ENCODE measurements at places on chromosomes 12 and 14. TPM values are rescaled to one million over a fixed set of nuclear protein-coding genes. Genes with fewer than 3 reads are reported as not detected.

The TTC6 gene
- total RNA-seq, result not detected

DNA sequence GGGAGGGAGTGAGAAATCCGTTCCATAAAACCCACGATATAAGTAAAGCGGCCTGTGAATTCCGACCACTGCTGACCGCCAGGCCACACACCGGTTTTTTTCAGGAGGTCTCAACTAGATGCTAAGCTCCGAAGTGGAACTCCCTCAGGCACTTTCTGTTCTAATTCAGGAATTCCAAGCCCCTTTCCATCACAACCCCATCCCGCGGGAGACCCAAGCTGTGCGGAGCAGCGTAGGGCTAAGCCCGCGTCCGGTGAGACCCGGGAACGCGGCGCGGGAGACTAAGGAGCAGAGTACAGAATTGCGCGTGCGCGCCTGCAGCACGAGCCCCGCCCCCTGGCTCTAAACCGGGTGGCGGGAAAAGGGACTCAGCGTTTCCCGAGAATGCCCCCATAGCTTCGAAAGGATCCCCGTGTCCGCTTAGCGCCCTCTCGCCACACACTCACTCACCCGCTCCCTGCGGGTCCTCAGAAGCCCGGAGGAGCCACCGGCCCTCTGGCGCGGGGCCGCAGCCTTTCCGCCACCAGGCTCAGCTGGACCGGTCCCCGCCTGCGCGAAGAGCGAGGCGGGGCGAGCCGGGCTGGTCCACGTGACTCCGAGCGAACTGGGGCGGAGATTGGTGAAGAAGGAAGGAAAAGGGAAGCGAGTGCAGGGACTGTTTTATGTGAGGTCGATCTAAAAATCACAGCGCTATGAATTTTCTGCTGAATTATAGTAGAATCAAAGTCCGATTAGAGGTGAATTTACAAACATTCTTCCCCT lies at the start of gene TIMELESS:
TIMELESS (minus strand) TSS at position 567 of the 762 bp plus-strand sequence. CDS start 15,256 bp downstream, outside the sequence.
- DNase-seq, result peak; percentile 92
- peak within 1 kb of the TSS; percentile 93 for H3K27ac ChIP-seq
- no peaks in the 10 kb centered on the region for H3K27me3 ChIP-seq
- H3K36me3 ChIP-seq, result peaks cover 15% of the 10 kb centered on the region
- peaks cover 18% of the 10 kb centered on the region for H3K4me1 ChIP-seq

The RIMKLB gene
- total RNA-seq, result 4.9 TPM

GRCh38 chr12:91327131-91327530 lies 144.5 kb upstream of the DCN start:
- H3K27ac ChIP-seq, result no peak overlapping the region
- no peak for DNase-seq
- no peaks in the 10 kb centered on the region for H3K36me3 ChIP-seq
- peaks cover 5% of the 10 kb centered on the region for H3K27me3 ChIP-seq
- H3K4me1 ChIP-seq, result no peaks in the 10 kb centered on the region

DNA sequence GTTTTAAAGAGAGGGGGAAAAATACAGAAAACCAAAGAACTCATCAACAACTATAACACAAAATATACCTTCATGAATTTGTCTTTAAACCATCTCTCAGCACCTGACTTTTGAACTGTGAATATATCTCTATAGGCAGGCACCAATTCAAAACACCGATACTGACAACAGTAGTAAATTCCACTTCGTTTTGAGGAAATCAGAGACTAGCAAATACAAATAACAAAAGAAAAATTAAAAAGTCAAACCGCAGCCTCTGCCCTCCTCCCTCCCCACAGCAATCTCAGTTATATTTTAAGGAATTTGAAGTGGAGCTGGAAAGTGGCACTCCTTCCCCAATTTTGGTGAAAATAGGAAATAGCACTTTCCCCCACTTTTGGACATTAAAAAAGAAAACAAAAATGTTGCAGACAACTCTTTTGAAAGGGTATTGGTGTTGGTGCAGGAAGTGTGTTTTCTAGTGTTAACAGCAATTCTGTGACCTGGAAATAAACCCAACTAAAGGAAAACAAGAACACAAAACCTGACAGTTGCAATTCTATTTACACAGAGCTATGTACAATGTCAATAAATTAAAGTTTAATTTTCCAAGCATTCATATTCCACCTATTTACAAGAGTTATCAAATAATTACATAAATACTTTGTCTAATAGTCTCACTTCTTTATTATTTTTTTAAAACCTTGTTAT lies 13.5 kb downstream of the TBX3 start:
- no peak for DNase-seq
- no peak overlapping the region for H3K4me3 ChIP-seq
- H3K36me3 ChIP-seq, result no peaks in the 10 kb centered on the region
- H3K27ac ChIP-seq, result no peak overlapping the region

GRCh38 chr12:19800884-19801283 lies 361.6 kb downstream of the AEBP2 start:
- H3K4me3 ChIP-seq, result no peak overlapping the region
- H3K27ac ChIP-seq, result peak overlapping the region; percentile 1
- DNase-seq, result no peak
- H3K36me3 ChIP-seq, result no peaks in the 10 kb centered on the region
- H3K4me1 ChIP-seq, result peaks cover 26% of the 10 kb centered on the region

DNA sequence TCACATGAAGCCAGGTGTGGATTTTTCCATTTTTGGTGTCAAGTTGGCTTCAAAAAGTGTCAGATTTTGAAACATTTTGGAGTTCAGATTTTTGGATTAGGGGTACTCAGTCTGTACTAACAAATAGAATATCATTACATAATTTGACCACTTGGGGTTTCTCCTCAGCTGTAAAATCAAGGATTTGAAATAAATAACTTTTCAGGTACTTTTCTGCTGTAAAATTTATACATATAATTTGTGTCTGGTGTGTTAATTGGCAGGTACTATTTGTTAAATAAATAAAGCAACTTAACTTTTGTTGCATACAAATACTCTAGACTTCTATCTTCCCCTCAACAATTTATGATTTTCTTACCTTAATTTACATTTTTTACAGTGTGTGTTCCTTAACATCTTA lies 234.1 kb upstream of the PRICKLE1 start:
- H3K36me3 ChIP-seq, result no peaks in the 10 kb centered on the region
- no peak for DNase-seq
- H3K27me3 ChIP-seq, result no peaks in the 10 kb centered on the region
- no peaks in the 10 kb centered on the region for H3K4me1 ChIP-seq
- H3K27ac ChIP-seq, result no peak overlapping the region

- peaks cover 33% of the 10 kb centered on the region for H3K36me3 ChIP-seq
- no peaks in the 10 kb centered on the region for H3K4me1 ChIP-seq
- no peaks in the 10 kb centered on the region for H3K27me3 ChIP-seq
- DNase-seq, result no peak
- no peak overlapping the region for H3K4me3 ChIP-seq
Measured at GRCh38 chr12:26918321-26919215, 19.2 kb downstream of the INTS13 start.

DNA sequence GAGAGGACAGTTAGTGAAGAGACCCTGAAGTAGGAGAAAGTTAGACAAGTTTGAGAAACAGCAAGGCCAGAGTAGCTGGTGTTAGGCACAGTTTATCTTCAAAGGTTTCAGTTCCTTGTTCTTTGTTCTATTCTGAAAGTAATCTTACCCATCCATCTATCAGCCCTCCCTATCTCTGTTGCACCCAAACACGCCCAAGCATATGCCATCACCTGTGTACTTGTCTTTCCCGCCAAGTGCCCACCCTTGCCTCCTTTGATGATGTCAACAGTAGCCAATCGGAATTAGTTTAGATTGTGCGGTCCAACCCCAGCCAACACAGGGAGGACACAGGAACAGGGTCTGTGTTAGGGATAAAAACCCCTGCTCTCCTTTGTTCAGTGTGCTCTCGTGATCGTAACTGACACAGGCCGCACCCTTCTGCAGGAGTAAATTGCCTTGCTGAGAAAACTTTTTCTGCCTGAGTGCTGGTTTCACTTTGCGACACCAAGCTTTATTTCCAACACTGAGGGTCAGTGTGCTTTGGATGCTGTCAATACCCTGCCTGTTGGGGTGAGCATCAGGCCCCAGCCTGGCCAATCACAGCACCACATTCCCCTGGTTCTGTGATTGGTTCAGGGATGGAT lies 4.7 kb upstream of the TMEM229B start:
- H3K4me1 ChIP-seq, result peaks cover 15% of the 10 kb centered on the region
- no peak overlapping the region for H3K4me3 ChIP-seq
- H3K36me3 ChIP-seq, result peaks cover 10% of the 10 kb centered on the region
- no peak overlapping the region for H3K27ac ChIP-seq
- no peak for DNase-seq

The ERBB3 gene
- total RNA-seq, result 0.86 TPM

DNA sequence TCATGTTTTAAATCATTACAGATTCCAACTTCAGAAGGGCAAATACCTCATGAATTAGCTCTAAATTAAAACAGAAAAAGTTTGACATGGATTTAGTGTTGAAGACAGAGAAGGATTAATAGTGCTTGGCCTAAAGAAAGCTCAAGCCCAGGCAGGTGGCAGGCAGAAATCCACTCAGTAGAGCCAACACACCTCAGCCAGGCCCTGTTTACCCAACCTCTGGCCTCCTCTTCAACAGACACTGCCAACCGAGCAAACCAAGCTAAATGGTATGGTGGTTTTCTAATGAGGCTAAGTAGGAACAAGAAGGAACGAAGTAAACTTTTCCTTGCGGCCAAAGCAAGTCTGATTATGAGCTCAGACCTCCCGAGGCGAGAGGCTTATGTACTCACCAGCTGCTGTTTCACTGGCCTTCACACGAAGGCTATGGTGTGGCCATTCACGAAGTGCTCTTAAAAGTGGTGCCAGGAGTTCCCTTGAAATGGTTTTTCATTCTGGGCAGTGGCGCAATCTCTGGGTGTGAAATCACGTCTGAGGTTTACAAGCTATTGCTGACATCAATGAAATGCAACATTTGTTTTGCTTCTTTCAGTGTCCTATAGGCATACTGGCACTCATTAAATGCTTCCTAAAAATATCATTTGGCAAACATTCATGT lies 124.1 kb upstream of the LGR5 start:
- no peaks in the 10 kb centered on the region for H3K4me1 ChIP-seq
- peaks cover 2% of the 10 kb centered on the region for H3K36me3 ChIP-seq
- DNase-seq, result no peak
- H3K4me3 ChIP-seq, result no peak overlapping the region
- no peak overlapping the region for H3K27ac ChIP-seq
- no peaks in the 10 kb centered on the region for H3K27me3 ChIP-seq

- H3K27me3 ChIP-seq, result peaks cover 43% of the 10 kb centered on the region
- no peak for DNase-seq
- no peak overlapping the region for H3K27ac ChIP-seq
- H3K36me3 ChIP-seq, result no peaks in the 10 kb centered on the region
Measured at GRCh38 chr12:52258335-52258901, 16.0 kb upstream of the KRT86 start.

- H3K27me3 ChIP-seq, result no peaks in the 10 kb centered on the region
- no peaks in the 10 kb centered on the region for H3K4me1 ChIP-seq
- no peaks in the 10 kb centered on the region for H3K36me3 ChIP-seq
- DNase-seq, result no peak
Measured at GRCh38 chr12:127819056-127819455, 447.9 kb upstream of the TMEM132C start.

The USP44 gene
- 2.8 TPM for total RNA-seq

The OR6C75 gene
- total RNA-seq, result not detected

GRCh38 chr12:41739066-41739465 lies 405.6 kb downstream of the GXYLT1 start:
- no peak for DNase-seq
- no peaks in the 10 kb centered on the region for H3K4me1 ChIP-seq
- H3K27me3 ChIP-seq, result no peaks in the 10 kb centered on the region
- no peak overlapping the region for H3K27ac ChIP-seq

The ANKS1B gene
- total RNA-seq, result 0.97 TPM

GRCh38 chr12:52139579-52140062 lies 52.2 kb downstream of the KRT80 start:
- no peak overlapping the region for H3K27ac ChIP-seq
- no peaks in the 10 kb centered on the region for H3K4me1 ChIP-seq
- H3K36me3 ChIP-seq, result no peaks in the 10 kb centered on the region
- no peak overlapping the region for H3K4me3 ChIP-seq
- DNase-seq, result peak; percentile 58
- no peaks in the 10 kb centered on the region for H3K27me3 ChIP-seq

GRCh38 chr14:92794547-92794941 lies 439 bp downstream of the GOLGA5 start:
- peak overlapping the region; percentile 97 for H3K4me3 ChIP-seq
- no peak for DNase-seq
- peak overlapping the region; percentile 91 for H3K27ac ChIP-seq
- peaks cover 17% of the 10 kb centered on the region for H3K36me3 ChIP-seq

DNA sequence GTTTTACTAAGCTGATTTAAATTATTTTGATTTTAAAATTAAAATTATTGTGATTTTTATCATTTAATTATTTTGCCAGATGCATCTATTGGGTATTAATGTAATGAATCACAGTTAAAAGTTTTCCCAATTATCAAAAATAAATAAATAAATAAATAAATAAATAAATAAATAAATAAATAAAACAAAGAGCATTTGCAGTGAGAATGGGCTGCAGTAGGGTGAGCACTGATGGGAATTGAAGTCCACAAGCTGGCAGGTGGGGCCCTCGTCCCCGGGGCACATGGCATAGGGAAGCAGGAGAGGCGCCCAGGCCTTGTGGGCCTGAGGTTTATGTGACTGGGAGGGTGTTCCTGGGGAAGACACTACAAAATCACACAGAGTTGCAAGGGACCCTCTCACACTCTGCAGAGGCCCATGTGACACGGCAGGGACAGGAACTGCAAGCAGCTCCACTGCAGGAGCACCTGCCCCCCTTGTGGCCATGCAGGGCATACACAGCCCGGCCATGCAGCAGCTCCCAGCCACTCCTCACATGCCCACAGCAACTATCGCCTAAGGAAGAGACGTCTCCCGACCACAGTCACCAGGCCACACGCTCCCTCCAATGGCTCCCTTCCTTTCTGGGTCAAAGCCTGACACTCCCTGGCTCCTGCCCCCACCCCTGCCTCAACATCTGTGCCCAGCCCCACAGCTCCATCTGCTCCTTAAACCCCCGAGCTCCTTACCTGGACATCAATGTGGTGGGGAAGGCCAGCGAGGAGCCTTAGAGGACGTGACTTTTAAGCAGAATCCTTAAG lies 256.3 kb upstream of the SFSWAP start:
- peak; percentile 56 for DNase-seq
- H3K36me3 ChIP-seq, result no peaks in the 10 kb centered on the region
- H3K4me3 ChIP-seq, result no peak overlapping the region
- no peaks in the 10 kb centered on the region for H3K4me1 ChIP-seq

DNA sequence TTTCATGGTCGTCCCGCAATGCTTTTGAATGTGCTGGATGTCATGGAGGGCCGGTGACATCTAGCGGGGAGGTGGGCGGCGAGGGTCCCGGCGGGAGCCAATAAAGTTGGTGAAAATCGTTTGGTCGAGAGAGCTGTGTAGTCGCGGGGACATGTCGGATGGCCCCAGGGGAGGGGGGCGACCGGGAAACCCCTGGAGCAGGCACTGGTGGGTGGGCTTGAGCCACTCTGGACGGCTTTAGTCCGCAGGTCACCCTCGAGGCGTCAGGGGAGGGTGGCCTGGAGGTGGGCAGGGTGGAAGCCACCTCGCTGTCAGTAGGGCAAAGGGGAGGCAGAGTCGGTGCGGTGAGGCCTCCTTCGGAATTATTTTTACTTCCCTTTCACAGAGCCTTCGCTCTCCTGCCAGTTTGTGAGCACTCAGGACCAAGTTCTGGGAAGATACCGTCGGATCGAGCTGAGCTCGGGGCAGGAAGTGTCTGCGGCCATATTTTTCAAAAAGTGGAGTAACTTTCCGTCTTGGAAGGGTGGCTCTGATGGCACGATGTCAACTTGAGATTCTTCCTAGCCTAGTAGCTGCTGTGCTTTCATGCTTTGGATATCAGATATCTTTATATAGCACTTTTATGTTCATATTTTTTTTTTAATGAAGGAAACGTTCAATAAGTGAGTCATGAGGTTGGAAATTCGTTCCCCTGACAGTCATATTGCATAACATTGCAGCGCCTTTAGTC lies 28.2 kb downstream of the WBP11 start:
- H3K4me1 ChIP-seq, result peaks cover 24% of the 10 kb centered on the region
- H3K27me3 ChIP-seq, result no peaks in the 10 kb centered on the region
- peak overlapping the region; percentile 97 for H3K4me3 ChIP-seq
